ENCODE measurements at places on chromosomes 11 and 22.

DNA sequence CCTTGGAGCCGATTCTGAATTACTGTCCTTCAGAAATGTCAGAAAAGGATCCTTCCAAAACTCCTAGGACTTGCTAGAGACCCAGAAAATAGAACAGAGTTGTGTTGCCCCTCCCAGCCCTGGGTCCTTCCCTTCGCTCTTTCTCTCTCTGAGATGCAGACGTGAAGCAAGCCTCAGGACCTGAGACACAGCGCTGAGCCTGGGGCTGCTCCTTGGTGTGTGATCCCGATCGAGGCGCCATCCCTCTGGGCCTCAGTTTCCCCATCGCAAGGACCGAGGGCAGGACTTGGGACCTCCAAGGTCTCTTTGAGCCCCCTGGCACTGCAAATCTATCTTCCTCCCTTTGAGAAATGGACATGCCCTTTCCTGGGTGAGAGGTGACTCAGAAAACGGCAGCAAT, 533.5 kb downstream of the TBC1D22A start:
- DNase-seq: no peak

DNA sequence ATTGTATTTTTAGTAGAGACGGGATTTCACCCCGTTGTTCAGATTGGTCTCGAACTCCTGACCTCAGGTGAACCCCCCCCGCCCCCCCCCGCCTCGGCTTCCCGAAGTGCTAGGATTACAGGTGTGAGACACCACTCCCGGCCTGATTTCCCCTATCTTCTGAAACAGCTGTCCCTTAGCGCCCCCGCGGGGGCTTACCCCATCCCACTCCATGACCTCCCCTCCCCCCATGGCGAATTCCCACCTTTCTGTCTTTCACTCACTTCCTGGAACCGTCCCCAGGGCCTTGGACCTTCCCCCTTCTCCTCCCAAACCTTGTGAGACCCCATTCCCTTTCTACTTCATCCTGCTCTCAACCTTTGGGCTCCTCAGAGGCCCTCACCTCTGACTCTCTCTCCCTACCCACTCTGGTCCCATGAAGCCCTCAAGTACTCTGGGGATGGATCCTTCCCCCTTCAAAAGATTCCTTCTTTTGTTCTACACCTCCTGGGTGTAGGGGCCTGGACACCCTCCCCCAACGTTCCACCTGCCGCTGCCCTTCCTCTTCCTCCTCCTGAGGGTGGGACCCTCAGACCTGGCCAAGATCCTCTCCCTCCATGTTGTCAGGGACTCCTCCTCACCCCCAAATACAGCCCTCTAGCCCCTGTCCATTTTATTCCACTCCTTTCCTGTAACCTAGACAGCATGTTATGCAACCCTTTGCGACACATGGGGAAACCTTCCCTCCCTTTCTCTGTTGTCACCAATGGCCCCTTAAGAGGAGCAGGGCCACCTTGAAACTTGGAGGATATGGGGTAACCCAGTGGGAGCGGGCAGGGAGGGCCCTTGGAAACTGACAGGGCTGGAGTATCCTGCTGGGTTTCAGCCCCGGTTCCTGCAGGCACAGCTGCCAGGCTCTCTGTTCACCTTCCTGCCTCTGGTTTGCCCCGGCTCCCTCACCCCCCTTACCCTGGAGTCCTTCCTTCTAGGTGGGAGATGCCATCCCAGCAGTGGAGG, 1.1 kb downstream of the PRDX5 start:
- DNase-seq: no peak

DNA sequence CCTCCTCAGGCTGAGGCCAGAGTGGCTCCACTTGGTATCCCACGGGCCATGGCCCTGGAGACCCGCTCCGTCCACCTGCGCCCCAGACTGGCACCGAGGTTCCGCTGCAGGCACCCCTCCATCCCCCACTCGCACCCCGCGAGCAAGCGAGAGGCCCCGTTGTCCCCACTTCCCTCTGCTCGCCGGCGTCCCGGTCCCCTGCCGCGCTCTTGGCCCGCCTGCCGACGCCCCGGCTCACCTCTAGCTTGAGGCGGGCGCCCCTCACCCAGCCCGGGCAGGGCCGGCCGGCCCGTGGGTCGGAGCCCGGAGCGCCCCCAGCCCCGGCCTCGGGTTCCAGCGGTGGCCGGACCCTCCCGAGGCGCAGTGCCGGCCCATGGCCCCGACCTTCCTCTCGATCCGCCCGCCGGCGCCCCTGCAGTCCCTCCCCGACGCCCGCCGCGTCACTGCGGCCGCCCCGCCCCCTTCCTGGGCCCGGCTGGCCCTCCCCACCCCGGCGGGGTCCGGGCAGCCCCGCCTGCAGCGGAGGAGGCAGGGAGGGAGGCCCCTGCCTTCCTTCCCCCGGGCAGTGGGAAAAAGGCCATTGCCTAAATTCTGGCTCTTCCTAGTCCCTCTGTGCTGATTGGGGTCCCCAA, at the start of gene PITPNM1:
Gene PITPNM1, minus strand, starts transcription at position 414 of the 632 bp plus-strand sequence. CDS start 1,183 bp downstream, outside the sequence.
- no peak for DNase-seq

DNA sequence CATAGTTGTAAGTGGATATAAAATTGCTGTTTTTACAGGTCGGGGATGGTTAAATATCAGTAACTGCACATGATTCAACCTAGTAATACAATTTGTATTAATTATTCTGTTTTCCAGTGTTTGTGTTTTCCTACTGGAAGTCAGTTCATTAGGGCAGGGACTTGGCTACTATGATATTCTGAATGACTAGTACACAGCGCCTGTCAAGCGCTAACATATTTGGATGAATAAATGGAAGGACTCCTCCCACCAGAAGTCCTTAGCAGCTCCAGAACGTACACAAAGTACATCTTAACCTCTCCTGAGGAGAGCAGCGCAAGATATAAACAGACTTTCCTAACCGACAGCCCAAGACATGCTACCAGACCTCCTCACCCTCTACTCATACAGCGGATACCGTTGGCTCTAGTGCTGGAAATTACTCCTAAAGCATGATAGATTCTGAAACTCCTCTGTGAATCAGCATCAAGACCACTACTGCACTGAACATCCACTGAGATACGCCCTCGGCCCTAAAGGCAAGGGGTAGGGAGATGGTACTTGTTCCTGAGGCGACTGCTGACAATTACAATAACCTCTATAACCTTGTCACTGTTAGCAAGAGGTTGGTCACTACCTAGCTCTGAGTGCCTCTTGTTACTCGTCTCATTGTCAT, 79.1 kb downstream of the RDX start:
- DNase-seq: no peak

GRCh38 chr22:19810381-19811201, 44.1 kb downstream of the GNB1L start:
- DNase-seq: peak; percentile 28

DNA sequence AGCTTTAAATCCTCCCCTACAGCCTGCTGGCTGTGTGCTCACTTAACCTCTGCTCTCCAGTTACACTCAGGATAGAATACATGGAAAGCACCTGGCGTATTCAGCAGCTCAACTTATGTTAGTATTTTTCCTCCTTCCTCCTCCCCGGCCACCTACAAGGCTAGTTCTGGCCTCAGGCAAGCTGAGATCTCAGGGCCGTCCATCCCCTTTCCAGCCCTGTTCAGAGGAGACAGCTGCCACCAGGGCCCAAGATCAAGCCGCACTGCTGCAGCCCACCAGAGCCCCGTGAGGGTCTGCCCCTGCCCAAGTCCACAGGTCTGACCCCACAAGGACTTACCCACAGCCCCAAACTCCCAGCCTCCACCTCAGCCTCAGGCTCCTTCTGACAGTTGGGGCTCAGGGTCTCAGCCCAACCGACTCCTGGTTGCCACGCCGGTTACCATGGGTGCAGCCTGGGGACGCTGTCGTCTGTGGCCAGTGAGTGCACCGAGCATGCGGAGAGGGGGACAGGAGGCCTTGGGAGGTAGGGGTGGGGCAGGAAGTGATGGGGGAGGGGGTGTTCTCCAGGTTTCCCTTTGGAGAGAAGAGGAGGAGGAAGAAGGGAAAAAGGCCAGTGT, at the start of gene C11orf16:
Gene C11orf16, minus strand, starts transcription at position 384 of the 617 bp plus-strand sequence. CDS start 639 bp downstream, outside the sequence.
- no peak for DNase-seq

DNA sequence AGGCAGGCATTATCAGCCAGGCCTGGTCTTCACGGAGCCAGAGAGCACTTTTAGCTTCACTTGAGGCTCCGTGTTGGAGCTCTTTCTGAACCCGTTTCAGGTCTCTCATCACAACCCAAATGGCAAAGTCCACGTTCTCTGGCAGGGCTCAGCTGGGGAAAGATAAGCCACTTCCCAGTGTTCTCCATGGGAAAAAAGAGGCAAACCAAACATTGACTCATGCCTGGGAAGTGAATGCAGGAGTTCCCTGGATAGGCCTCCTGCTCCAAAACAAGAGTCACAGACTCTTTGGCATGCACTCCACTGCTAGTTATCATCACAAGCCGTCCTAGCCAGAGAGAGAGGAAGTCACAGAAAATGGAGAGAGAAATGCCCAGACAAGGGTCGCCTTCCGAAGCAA, 11.6 kb downstream of the OPCML start:
- DNase-seq: no peak
